ENCODE measurements at places on chromosomes 2 and 18. TPM values are rescaled to one million over a fixed set of nuclear protein-coding genes. Genes with fewer than 3 reads are reported as not detected.

Gene CHST9
- total RNA-seq = 3.1 TPM

- DNase-seq = no peak
Measured at GRCh38 chr2:3440477-3440876, 61.0 kb downstream of the TRAPPC12 start.

DNA sequence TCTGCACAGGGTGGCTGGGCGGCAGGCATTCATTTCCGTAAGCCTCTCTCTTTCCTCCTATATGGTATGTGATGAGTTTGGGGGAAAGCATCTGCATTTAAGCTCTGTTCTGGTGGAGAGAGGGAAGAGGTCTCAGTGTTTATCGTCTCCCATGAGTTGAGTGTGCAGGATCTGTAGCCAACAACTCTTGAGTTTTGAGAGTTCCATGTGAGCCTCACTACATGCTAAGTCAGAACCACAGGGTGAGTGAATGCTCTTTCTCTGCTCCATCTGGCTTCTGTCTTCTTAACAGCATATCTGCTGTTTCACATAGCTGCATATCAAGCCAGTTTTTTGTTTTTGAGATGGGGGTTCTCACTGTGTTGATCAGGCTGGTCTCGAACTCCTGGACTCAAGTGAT, 22.7 kb downstream of the RAB31 start:
- DNase-seq = peak; percentile 5

- no peak for DNase-seq
Measured at GRCh38 chr2:6754419-6754818, 111.3 kb downstream of the CMPK2 start.

DNA sequence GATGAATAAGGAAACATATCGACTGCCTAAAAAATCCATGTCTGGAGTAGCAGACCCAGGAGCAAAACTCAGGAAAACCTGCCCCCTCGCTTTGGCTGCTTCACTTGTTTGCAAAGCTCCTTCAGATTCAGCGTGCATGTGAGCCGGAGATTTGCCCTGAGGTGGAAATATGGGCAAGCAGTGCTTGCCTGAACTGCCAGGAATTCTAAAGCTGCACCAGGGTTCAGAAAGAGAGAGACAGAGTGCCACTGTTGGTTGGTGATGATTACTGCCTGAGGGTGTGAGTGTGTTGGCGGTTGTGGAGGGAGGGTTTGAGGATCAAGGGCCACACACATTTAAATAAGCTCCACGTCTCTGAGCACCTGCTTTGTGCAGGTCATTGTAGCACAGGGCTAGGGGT, 139.6 kb upstream of the RGPD4 start:
- no peak for DNase-seq

All from left lobe of liver (tissue), 2 donors.